ENCODE measurements at places on chromosomes 5 and 9.

DNA sequence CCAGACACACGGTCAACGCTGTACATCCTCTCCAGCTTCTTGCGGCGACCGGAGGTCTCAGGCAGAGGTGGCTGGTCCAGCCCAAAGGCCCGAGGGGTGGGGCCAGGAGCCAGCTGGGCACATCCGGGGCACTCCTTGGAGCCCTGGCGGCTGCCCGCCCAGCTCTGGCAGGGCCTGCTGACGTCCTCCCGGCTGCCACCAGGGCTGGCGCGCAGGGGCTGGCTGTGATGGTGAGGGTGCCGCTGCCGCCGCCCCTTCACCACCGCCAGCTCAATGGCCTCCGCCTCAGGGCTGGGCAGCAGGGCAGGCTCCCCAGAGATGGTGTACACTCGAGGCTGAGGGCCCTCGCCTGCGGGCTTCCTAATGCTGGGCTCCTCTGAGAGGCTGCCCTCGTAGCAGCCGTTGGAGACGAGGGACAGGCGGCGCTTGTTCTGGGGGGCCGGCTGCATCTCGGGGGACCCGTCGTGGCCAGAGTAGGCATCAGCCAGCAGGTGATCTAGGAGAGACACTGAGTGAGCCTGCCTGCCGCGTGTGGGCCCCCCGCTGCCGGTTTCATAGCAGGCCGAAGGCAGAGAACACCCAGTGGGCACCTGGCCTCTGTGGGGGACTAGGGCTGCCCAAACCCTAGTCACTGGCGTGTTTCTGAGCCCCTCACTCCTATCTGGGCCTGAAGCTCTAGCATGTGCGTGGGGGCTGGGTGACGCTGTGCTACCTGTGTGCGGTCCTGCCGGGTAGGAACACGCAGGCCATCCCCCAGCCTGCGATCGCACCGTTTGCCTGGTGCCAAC, 1.5 kb downstream of the NSMF start:
- no peak for DNase-seq

DNA sequence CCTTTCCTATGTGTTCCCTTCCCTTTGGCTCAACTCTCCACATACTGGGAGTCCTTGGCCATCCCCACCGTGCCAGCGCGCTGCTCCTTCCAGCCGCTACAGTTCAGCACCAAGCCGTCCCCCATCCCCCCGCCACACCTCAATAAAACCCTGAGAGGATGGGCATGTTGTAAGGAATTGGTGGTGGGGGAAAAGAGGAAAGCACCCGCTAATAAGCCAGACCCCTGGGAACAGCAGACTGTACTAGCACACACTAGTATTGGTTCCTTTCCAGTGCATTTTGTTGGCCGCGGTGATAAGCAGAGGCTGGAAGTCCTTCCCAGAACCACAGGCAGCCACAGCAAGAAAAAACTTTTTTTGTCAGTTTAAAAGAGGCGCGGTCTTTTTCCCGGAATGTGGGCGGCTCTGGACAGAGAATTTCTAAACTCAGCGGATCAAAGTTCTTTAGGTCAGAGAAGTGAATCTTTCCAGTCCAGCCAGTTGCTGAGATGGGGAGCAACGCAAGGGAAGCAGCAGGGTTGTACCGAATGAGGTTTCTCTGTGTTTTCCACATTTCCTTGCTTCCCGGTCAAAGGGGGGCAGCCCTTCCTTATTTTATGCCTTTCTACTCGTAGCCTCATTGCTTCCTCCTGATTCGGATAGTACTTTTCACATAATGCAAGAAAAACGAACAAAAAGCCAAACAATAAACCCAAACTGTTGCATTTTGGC, 2.1 kb downstream of the CHSY3 start:
- no peak for DNase-seq

DNA sequence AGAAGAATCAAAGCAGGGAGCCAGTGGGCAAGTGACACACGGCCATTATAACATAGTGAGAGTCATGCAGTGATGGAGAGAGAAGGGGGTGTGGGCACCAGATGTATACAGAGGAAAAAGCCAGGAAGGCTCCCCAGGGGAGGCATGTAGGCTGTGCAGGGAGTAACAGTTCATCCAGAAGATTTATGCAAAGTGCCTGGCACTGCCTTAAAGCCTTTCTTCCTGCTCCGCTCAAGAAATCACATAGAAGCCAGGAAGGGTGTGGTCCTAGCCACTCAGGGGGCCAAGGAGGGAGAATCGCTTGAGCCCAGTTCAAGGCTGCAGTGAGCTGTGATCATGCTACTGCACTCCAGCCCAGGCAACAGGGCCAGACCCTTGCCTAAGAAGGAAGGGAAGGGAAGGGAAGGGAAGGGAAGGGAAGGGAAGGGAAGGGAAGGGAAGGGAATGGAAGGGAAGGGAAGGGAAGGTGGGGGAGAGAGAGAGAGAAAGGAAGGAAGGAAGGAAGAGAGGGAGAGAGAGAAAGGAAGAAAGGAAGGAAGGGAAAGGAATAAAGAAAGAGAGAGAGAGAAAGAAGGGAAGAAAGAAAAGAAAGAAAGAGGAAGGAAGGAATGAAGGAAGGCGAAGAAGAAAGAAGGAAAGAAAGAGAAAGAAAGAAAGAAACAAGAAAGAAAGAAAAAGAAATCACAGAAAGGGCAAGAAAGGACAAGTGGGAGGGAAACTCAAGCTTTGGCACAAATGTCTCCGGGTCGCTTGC, 89.8 kb downstream of the LHX2 start:
- DNase-seq = no peak

DNA sequence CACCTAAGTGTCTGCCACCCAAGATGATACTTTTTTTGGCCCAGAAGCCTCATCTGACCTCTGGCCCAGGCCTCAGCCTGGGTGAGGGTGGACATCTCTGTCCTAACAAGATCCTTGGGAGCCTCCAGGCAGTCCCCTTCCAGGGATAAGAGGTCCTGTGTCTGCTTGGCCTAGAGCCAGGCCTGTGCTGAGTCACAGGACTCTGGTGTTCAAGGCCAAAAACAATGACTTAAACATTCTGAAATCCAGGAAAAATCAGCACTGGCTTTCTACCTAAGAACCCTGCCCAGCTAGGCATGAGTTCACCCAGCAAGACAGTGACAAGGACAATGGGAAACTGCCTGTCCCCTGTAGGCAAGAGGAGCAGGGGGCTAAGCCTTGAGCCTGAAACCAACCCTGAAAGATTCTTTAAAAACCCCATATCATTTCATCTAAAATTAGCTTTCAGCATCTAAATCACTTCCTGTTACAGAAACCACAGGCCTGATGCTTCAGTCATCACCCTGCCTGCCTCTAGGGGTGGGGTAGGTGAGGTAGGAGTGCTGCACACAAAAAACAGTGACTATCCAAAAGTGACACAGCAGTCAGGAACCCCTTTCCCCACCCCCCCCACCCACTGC, 29.9 kb downstream of the CSF2 start:
- DNase-seq = no peak

DNA sequence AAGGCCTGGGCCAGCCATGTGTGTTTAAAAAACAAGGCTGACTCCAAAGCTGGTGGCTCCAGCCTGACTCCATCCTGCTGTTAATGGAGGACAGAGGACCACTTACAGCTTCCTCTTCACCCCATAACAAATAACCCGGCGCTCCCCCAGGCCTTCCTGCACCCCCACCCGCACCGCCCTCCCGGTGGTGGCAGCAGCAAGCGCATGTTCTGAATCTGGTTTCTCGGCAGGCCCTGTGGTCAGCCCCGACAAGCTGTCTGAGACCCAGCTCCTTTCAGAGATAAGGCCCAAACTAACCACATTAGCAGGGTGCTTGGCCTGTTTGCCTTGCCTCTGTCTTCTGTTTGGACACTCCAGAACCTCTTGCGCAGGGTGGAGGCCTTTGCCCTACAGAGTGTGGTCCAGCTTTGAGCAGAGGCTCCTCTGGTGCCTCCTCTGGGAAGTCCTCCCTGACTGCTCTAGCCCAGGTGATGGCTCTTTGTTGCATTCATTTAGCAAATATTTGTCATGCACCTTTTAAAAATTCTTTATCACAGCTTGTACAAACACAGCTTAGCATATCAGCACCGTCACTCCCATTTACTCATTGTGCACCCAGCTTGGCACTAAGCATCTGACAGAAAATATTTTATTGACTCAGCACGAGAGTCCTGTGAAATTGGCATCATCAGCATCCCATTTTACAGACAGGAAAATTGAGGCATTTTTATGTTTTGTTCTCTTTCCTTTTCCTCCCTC, 78.4 kb downstream of the NDFIP1 start:
- no peak for DNase-seq

GRCh38 chr9:114467226-114467750, 38.0 kb downstream of the WHRN start:
- no peak for DNase-seq

GRCh38 chr5:66779528-66779927, 183.3 kb downstream of the MAST4 start:
- no peak for DNase-seq

DNA sequence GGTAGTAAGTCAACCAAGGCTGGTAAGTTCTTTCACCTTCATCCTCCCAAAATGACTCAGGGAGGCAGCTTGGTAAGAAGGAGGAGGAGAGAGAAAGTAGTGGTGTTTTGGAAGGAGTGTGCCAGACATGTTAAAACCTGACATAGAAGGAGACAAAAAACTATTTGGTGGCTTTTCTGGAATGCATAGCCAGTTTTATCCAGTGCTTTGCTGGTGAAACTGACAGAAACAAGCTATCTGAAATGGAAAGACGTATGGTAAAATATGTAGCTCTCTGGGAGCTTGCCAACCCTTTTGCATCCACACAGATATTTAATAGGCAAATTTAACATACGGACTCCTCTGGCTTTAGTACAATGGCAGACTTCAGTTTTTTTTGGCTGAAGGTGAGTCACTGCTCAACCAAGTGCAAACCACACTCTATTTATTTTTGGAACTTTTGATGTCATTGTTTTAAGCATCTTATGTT, 45.4 kb downstream of the RAB14 start:
- no peak for DNase-seq

DNA sequence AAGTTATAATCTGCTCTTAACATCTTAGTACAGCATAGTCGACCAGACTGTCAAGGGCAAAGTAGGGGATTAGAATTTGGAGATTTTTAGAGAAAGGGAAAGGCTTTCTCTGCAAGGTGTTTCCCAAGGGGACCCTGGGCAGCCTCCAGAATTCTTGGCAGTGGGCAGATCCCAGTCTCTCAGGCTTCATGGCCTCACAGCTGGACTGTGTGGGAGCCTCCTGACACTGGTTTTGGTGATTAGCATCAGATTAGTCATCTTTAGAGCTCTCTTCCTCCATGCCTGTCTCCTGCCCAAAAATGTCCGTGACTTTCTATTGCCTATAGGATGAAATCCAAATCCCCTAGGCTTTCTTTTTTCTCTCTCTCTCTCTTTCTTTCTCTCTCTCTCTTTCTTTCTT, 370.7 kb downstream of the ZSWIM6 start:
- no peak for DNase-seq

GRCh38 chr9:97478301-97478981, 23.0 kb upstream of the TMOD1 start:
- DNase-seq = no peak

DNA sequence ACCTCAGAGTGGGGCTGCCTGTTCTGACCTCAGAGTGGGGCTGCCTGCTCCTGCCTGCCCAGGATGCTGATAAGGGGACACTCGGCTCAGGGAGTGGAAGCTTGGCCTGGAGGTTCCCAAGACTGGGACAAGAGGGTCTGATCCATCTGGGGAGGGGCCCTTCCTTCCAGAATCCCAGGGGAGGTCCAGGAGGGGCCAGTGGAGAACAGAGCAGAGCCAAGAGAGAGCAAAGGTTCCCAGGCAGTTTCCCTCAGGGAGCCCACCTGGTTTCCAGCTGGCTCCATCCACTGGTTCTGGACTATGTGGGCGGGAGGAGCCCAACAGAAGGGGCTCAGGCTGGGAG, 49.1 kb upstream of the RNU6ATAC start:
- DNase-seq = no peak

DNA sequence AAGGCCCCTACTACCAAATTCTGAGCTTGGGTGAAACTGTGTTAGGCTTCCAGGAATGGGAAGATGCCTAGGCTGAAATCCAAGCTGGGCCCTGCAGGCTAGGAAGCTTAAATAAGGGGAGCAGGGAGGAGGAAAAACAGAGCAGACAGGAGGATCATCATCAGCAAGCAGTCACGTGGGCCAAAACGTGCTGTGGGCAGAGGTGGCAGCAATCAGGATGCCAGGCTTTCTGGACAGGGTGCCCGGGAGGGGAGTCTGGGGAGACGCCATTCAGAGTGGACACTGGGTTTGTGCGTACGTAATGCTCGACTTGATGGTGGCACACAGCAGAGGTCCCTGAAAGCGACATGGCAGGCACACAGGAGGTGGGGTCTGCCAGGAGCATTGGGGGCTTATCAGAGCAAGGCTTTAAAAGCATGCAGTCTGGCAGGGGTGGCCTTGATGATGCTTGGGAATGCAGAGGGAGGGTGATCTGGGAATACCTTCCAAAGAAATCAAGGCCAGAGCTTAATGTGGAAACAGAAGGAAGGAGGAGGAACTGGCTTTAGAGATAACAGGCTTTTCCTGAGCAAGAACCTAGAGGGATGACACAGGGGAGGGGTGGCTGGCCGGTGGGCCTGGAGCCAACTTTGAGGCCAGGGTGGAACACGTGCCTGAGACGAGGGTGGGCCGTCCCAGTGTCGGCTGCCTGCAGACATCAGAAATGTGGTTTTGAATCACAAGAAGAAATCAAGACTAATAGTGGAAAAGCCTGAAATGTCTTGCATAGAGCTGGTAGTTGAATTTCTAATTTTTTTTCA, 212.5 kb downstream of the GADD45G start:
- no peak for DNase-seq

GRCh38 chr5:54030981-54031380, 279.4 kb downstream of the ARL15 start:
- no peak for DNase-seq

DNA sequence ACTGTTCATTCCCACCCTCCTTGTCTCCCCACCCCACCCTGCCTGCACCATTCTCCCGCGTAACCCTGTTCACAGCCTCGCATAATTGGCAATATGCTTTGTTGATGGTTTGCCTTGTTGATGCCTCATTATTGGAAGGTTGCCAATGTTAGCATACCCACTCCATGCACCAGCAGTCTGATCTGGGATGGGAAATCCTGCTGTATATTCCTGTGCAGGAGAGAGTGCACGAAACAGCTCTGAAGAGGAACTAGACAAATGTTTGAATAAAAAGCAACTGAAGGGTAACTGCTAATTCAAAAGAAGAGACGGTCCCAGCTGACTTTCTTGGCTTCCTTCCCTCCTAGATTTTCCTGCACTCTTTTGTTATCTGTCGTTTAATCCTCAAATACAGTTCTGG, 271.7 kb upstream of the TLE4 start:
- DNase-seq = no peak

- no peak for DNase-seq
Observed at GRCh38 chr5:19547640-19548039, 440.4 kb downstream of the CDH18 start.

DNA sequence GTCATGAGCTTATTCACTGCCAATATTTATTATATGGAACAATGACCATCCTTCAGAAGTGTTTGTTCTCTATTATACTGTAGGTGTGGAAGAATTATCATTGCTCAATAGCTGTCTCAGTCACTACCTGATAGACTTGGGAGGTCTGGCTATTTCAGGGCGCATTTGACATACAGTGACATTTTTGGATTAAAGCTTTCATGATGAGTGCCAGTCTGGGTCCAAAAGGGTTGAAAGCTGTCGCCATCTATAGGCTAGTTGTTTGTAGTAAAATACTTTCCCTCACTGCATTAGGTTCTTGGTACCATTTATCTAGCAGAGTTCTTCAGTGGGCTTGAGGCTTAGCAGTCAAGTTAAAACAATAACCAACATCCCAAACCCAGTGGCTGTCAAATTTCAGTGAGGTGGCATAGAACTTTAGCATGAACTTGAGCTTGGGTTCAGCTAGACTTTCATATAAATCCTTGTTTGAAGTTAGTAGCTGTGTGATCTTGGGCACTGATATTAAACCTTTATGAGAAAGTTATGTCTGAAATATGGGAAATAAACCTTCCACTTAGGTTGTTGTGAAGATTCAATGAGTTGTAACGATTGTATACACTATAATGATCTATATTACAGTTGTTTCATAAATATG, 110.5 kb upstream of the CDKN2B start:
- no peak for DNase-seq

Measured in left renal pelvis (tissue), 4 donors.